ENCODE measurements at places on chromosomes 7 and 10. TPM values are rescaled to one million over a fixed set of nuclear protein-coding genes. Genes with fewer than 3 reads are reported as not detected.

GRCh38 chr10:49349390-49349789 lies 46.5 kb downstream of the DRGX start:
- no peak for DNase-seq

DNA sequence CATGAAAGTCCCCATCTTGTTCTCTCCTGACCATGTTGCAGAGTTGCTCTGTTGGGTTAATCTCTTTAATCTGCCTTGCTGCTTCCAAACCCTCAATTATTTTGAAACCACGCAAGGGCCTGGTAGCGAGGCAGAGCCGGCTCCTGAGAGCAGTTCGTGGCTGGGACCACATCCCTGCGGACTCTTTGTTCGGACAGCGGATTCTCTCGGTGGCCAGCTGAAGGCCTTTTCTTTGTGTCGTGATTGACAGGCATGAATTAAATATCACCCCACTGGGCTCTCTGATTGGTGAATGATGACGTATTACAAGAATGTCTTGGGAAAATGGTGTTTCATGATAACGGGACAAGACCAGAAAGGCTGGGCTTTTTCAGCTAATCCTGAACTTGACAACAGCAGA lies 66.9 kb upstream of the ARHGAP21 start:
- no peak for DNase-seq

DNA sequence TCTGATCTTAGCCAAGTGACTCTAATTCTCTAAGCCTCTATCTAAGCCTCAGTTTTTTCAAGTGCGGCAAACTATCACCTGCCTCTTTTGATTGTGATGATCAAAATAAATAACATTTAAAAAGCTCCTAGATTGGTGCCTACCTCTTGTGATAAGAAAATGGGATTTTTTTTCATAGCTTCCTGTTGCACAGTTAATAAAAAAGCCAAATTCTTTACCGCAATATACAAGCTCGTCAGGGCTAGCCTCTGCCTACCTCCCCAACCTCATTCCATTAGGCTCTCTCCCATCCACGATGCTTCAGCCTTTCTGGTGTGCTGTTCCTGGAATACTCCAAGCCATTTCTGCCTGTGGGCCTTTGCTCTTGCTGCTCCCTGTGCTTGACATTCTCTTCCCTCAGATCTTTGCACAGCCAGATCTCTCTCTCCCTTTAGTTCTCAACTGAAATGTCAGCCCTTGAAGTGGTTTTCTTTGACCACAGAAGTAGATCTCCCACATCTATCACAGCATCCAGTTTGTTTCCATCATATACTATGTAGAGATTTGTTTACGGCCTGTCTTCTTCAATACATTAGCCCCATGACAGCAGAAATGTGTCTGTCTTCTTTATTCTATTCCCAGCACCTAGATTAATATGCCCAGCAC lies 48.8 kb downstream of the SFR1 start:
- DNase-seq, result no peak

GRCh38 chr7:441684-442421 lies 77.8 kb downstream of the PDGFA start:
- no peak for DNase-seq

DNA sequence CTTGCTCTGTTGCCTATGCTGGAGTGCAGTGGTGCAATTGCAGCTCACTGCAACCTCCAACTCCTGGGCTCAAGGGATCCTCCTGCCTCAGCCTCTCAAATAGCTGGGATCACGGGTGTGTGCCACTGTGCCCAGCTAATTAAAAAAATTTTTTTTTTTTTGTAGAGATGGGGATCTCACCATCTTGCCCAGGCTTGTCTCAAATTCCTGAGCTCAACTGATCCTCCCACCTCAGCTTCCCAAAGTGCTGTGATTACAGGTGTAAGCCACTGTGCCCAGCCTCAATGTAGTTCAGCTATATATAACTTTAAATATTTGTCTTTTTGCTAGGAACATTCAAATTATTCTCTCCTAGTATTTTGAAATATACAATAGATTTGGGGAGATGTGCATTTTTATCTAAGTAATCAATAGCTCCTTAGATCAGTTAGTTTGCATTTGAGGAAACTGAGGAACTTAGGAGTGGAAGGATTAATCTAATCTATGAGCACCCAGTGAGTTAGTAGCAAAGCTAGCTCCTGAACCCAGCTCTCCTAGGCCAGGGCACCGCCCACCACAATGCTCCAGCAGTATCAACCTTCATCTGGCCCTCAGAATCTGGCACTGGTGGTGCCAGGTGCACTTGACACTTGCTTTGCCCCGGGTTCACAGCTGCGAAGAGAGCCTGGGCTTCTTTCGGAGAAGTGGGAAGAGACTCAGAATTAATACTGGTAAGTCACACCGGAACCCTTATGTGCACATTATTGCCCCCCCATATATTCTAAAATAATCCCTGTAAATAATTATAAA lies 5.9 kb upstream of the LRMDA start:
- DNase-seq, result no peak

DNA sequence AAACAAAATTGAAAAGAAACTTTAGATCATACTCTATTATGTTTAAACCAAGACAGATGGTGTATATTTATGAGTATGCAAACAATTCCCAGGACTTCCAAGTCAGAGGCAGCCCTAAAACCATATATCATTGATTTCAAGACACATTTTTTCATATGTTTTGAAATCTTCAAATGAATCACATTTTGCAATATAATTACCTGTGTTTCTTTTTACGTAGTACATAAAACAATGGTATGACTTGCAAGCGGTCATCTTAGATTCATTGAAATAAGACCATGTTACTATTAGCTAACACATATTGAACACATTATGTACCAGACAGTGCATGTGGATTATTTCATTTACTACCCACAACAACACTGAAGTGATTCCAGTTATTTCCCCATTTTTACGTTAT lies 14.9 kb downstream of the SMURF1 start:
- DNase-seq, result no peak

GRCh38 chr7:134941185-134941900 lies 45.0 kb upstream of the AGBL3 start:
- DNase-seq, result peak; percentile 71

GRCh38 chr7:112147793-112148361 lies 58.3 kb downstream of the DOCK4 start:
- no peak for DNase-seq

DNA sequence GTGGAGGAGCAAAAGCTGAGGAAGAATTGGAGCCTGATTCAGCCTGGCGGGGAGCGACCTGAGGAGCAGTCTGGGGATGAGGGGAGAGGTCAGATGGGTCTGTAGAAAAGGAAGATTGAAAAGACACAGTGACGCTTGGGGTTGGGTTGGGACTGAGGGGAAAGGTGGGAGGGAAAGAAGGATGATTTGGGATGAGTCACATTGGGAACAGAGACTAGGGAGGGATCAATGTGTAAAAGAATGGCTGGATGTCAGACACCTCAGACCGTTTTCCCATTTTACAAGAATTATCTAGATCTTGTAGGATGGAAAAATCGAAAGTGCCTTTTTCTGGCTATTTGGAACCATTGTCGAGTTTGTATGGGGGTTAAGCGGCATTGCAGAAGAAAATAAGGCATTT lies 1076.5 kb downstream of the DNAJB9 start:
- no peak for DNase-seq

- DNase-seq, result no peak
Measured at GRCh38 chr10:123146013-123146893, 1.7 kb upstream of the HMX2 start.

DNA sequence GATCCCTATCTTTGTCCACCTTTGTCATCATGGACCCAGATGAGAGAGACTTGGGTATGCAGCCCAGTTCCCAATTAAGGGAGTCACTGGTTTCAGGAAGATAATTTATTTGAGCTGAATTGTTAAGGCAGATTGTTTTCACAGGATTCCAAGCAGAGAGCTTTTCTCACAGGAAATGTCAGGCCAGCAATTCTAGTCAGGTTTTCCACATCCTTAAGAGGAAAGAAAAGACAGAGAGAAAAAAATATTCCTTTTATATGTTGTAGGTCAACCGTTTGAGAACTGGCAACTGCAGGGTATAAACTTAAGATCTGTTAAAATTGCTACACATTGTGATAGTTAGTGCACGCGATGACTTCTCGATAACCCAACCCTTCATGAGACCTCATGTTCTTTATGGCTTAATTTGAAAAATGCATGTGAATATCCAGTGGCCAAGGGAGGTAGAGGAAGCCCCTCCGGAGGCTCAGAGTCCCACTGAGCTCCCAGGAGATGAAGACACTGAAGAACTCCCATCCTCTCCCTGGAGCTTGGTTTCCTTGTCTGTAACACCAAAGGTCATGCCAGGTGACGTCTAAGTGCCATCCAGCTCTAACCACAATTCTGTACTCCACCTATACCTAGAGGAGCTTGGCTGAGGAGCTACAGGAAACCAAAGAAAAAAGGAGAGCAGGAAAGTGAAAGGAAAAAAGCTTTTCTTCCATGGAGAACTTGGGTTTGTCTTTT lies 45.6 kb downstream of the MINDY4 start:
- DNase-seq, result no peak

The TAS2R5 gene
- 1.5 TPM for polyA plus RNA-seq

- DNase-seq, result no peak
Measured at GRCh38 chr10:133526957-133527588, at the start of gene CYP2E1. Gene CYP2E1 (plus strand): TSS chr10:133527363. CDS start chr10:133527396, 33 bp downstream.

The FAM25C gene
- polyA plus RNA-seq, result not detected

The CCZ1B gene
- 28.9 TPM for polyA plus RNA-seq

DNA sequence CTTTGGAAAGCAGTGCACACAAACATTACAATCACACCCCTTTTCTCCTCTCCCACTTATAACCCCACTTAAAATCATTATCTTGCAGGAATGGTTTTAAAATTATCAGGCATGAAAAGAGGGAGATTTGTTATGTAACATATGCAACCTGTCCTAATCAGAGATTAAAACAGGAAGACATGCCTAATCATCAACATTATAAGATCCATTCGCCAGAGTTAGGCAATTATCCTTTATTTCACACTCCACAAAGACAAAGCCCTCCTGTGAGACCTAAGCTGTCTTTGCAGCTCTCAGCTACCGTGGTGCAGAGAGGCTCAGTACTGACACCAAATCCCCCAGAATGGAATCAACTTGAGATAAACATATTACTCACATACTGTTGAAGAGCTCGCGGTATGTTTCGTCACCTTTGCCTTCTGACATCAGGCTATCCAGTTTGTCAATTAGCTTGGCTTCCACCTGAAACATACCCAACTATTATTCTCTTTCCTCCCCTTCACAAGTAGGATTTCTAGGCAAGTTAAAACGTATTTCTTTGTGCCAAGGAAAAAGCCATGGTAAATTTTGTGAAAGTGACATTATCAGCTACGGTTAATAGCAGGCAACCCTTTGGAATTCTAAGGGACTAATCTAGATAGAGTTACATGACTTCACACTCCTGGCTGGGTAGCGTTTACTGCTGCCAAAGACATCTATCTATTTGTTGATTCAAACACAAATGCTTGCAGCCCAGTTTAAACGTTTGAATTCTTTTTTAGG lies 226.2 kb upstream of the IMMP2L start:
- no peak for DNase-seq

The PIK3AP1 gene
- 4.7 TPM for polyA plus RNA-seq

GRCh38 chr7:143176128-143176527 lies 7.1 kb upstream of the TAS2R39 start:
- DNase-seq, result no peak

DNA sequence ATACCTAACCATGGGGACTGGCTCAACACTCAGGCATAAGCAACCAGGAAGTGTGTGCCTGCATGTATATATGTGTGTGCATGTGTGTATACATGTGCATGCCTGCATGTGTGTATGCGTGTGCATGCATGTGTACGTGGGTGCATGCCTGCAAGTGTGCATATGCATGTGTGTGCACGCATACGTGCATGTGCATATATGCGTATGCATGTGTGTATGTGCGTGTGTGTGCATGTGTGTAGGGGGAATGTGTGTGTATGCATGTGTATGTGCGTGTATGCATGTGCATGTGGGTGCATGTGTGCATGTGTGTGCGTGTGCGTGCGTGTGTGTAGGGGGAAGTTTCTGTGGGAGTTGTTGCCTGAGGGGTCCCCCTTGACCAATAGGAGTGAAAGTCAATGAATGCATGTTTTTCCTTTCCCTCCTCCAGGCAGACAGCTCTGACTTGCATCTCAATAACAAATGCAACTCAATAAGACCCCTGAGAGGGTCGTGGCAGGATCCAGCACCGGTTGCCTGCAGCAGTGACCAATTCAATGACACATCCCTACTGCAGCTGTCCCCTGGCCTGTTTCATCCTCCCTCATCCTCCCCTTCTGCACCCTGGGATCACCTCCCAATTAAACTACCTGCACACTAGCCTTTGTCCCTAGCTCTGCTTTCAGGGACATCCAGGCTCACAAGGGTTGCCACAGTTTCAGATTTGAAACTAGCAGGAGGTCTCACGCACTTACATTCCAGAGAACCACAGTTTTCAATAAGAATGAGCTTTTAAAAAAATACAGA lies 27.0 kb upstream of the FZD8 start:
- DNase-seq, result no peak

DNA sequence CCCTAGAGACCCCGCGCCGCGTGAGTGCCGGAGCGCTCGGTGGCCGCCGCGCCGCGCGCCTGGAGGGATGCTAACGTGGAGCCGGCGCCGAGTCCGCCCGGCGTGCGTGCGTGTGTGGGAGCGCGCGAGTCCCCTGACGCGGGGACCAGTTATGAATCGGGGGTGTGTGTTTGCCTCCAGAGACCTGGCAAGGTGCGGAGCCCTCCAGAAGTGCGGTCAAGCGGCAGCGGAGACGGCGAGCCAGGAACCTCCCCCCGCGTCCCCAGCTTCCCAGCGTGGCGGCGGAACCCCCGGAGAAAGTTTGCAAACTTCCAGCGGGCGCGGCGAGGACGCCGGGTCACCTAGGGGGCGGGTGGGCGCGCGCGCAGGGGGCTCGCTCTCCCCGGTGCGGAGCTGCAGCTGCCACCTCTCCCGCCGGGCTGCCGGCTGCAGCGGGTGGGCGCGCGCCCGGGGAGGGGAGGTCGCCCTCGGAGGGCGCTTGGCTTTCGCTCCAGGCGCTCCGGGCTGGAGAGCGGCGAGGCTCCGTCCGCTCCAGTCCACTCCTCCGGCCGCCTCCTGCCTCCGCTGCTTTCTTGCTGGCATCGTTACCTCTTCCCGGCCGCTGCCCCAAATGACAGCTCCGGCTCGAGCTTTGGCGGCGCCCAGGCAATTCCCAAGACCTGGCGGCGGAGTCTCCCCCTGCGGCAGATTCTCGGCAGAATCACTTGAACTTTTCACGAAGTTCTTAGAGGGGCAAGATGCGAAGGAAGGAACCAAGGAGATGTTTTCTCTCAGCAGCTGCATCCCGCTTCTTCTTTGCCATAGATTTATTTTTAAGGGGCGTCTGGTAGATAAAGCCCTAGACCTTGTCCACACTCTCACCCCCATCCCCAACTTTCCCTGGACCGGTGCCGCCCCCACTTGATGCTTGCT lies 2.3 kb upstream of the CREB5 start:
- DNase-seq, result peak; percentile 63

- DNase-seq, result peak; percentile 79
Measured at GRCh38 chr7:12389089-12389700, 14.5 kb downstream of the VWDE start.

GRCh38 chr10:102395400-102396316 lies at the start of gene NFKB2:
Gene NFKB2 (plus strand): TSS chr10:102395705. CDS start chr10:102395960, 255 bp downstream.
- DNase-seq, result peak; percentile 96

- no peak for DNase-seq
Measured at GRCh38 chr10:20058135-20058534, 241.9 kb downstream of the PLXDC2 start.

DNA sequence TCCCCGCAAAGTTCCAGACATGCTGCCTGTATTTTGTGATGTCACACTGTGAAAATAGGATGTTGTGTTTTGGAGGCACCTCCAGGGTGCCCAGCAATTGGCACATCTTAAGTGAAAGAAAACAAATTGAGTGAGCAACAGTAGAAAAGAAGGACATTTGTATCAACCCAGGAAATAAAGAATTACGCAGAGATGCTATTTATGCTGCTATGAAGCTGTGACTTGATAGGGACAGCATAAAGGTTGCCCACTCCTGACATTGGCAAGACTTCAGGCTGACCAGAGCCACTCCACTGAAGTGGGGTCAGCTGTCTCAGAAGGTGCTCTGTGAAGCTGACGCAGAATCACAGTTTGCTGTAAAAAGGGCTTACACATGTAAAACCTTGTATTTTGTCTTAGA lies 729.9 kb upstream of the GALNT17 start:
- DNase-seq, result no peak
